ENCODE measurements at places on chromosomes 7 and 10. TPM values are rescaled to one million over a fixed set of nuclear protein-coding genes. Genes with fewer than 3 reads are reported as not detected.

DNA sequence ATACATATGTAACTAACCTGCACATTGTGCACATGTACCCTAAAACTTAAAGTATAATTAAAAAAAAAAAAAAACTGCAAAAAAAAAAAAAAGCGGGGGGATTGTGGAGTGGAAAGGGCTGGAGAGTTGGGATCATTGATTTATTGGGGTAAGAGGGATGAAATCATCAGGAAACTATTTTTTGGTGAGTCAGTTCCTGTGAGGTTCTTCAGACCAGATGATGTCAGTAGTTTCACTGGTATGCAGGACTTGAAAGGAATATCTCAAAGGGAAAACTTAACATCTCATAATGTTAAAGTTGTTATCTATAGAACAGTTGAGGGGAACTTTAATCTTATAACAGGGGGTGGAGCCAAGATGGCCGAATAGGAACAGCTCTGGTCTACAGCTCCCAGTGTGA is 32.6 kb upstream of the TECTB start:
- no peak for DNase-seq

DNA sequence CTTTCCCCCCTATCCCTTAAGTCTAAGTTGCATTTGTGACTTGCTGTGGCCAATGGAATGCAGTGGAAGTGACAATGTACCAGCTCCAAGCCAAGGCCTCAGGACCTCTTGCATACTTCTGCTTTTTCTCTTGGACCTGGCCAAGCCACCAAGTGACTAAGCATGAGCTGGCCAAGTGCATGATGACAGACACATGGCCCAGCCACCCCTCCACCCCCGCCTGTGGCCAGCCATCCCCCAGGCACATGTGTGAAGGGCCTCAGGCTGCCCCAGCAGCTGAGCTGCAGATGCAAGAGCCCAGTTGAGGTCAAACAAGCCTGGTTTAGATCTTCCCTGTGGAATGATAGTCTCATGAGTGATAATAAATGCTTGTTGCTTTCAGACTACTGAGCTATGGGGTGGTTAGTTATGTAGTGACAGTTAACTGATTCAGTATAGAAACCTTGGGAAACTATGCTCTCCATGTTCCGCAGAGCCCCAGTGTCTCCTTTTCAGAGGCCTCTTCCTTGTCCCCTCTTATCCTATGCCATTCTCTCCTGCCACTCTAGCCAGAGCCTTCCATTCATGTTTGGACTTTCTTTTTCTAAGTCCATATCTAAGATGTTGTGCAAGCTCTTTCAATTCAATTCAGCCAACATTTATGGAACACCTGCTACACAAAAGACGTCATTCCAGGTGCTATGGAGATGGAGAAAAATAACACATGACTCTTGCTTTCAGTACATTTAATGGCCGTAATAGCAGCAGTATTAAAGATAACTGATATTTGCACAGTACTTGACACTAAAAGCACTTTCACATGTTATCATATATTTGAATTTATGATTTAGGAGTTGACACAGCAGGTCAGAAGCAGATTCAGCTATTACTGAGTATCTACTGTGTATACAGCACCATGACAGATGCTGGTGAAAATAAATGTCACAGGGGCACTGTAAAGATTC is 55.5 kb upstream of the LOXL4 start:
- DNase-seq, result peak; percentile 48

DNA sequence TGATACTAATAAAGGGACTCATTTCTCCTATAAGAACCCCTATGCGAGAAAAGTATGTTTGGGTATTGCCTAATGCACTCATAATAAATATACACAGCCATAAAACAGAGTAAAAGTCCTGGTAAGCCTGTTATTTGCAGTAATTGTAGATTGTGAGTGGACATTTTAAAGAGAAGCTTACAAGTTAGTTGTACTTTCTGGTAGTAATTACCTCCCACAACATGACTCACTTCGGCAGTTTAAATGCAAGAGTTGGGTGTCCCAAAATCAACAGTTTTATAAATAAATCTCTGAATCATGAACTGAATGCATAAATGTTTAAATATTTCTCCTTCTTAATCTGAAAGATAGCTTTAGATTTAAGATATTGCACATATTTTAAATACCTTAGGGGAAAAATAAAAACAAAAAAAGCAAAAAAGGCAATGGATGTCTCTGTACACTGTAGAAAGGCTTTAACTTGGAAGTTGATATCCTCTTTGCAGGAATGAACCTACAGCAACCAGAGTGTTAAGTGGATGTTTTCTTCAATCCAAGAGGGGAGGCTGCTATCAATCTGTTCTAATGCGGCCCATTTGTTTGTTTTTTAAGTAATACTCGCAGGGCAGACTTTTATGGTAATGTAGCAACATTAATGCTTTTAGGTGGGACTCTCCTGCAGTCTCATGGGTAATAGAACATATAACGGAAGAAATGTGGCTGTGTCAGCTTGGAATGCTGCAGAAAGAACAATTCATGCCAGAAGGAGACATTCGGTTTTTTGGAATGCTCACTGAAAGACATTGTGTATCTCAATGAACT is 57.3 kb upstream of the ZEB1 start:
- DNase-seq, result no peak

GRCh38 chr10:9796564-9796963 is 1221.1 kb upstream of the CELF2 start:
- no peak for DNase-seq

GRCh38 chr10:52027055-52027705 is 286.9 kb upstream of the DKK1 start:
- DNase-seq, result no peak

DNA sequence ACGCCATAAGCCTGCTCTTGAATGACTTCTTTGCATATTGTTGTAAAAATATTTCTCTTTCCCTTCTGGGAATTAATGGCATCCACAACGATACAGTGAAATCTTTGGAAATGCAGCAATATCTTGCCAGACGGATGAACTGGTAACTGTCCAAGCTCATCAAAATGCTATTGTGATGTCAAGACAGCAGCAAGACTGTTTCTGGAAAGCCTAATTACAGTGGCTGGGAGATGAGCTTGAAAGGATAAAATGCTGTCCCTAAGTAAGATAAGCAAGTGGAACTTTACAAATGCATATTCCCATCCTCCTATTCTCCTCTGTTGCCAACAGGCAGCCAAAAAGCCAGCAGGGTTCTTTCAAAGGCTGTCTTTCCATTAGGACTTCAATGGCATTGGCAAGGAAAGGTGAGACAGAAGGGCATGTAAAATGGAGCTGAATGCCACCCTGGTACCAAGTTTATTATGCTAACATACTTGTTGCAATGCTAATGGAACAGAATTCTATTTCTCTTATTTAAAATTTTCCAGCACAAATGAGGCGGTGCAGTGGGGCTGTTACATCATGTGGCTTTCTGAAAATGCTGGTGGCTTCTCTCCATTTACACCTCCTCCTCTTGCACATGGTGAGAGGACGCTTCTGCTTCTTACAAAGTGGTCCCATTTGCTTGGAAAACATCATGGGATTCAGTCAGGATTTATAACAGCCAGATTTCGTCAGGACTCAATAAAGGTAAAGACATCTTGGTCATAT is 178.3 kb upstream of the PTER start:
- no peak for DNase-seq

- peak; percentile 6 for DNase-seq
Measured at GRCh38 chr10:4541292-4541691, 284.7 kb upstream of the AKR1E2 start.

DNA sequence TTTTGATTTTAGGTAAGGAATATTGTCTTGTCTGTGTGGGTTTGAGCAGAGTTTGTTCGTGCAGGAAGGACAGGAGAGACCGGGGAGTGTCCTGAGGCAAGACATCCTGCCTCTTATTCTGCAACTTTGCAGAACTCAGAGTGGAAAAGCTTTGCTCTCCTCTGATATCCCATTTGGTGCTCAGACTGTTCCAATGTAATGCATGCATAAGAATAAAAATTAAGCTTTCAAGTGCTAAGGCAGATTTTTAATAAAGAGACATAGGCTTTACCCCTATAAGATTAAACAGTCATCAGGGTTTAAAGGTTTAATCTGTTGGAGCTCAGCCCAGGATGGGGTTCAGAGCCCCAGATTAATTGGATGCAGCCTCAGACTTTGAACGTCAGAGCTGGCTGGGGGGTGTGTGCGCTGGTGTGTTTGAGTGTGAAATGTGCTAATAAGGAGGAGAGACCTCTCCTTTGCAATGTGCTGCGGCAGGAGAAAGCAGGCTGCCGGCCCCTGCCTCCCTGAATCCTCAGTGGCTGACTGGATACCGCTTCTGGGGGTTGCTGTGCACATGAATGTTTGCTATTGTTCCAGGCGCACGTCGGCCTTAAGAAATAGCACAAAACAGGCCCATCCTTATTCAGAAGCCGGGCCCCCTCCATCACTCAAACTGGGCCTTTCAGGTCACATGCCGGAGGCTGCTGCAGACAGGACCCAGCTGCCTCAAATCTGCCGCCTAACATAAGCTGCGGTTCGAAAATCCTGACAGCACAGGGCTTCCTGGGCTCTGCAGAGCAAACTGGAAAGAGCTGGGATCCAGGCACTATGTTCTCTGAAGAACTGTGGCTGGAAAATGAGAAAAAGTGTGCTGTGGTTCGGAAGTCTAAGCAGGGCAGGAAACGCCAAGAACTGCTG is 84.1 kb upstream of the PRR15 start:
- DNase-seq, result no peak

- DNase-seq, result no peak
Measured at GRCh38 chr7:76011442-76011861, 17.1 kb upstream of the TMEM120A start.

DNA sequence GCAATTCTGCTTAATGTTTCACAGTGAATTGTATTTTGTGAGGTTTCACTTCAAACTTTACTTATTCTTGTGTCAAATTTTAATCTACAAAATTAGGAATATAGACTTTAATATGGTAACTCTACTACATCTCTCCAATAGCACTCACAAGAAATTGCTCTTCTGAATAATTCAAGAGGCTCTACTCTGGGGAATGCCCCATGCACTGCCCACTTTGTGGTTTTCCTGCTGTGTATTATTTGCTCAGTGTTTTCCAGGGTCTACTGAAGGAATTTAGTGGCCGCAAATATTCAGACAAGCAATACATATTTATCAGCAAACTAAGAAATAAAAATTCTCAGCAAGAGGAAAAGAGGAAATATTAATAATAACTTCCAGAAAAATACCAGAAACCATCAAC is 611.4 kb downstream of the TNS3 start:
- no peak for DNase-seq

DNA sequence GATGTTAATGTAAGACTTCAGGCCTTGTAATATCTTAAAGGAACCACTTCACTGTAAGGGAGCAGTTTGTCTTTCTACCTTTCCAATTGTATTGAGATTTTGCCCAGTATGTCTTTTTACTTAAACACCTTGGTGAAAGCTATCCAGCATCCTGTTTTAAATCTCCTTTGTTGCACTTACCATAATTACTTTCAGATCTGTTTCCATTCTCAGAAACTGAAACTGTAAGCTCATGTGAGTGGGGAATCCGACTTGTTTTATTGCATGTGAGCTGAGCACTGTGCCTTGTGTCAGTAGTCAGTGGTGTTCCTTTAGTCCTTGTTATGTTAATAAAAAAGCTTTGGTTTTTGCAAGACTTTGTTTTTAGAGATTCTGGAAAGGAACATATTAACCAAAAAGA is 42.2 kb downstream of the BMPR1A start:
- no peak for DNase-seq

DNA sequence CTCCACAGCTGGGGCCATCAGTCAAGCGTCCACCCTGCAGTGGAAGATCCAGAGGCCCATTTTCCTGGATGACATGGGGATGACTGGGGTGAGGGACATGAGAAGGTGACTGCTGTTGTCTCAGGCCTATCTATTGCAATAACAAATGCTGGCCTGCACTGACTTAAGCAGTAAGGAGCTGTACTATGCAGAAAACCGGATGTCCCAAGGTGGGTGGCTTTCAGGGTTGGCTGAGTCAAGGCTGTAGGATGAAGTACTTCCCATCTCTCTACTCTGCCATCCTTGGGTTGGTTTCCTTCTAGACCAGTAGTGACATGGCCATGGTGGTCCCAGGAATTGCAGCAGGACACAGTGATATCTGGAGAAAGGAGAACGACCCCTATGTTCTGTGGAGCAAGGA is 48.1 kb downstream of the NEURL1 start:
- no peak for DNase-seq

DNA sequence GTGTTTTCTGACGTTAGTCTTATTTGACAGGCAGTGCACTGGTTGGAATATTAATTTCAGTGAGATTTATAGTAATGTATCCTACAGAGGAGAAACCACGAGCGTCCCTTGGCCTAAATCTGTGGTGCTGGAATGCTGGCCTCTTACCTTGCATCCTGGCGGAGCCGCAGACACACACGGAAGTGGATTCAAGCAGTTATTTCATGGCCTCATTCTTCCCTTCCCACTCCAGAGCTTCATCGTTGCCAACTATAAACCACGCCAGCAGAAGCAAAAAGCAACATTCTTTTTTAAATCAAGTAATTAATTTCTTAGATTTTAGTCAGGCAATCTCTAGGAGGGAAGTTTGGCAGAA is 13.1 kb downstream of the WIPI2 start:
- DNase-seq, result no peak

DNA sequence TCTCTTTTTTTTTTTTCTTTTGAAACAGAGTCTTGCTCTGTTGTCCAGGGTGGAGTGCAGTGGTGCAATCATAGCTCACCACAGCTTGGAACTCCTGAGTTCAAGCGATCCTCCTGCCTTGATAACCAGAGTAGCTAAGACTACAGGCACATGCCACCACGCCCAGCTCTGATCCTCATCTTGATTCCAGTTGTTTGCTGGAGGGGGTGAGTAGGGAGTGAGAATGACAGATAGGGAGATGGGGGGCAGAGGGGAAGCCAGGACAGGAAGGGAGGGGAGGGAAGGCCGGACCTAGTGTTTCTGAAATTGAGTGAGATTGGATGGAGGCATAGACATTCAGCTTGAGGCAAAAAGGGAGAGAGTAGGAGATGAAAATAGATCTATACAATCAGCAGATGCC is 25.2 kb upstream of the CPXM2 start:
- no peak for DNase-seq

- no peak for DNase-seq
Measured at GRCh38 chr10:70568113-70568512, 34.4 kb downstream of the PRF1 start.

DNA sequence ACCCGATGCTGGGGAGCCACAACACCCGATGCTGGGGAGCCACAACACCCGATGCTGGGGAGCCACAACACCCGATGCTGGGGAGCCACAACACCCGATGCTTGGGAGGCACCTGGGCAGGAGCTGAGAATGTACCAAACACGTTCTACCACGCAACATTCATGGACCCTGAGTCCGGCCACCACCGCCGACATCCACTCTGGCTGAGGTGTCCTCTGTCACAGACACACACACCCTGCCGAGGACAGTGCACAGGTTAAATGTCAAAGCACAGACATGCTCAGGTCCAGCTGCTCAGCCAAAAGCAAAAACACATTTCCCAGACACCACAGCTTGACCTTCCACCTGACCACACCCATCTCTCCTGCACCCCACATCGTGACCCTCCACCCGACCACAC is 148.4 kb downstream of the DIP2C start:
- no peak for DNase-seq

GRCh38 chr10:35961501-35961900 is 319.4 kb upstream of the FZD8 start:
- no peak for DNase-seq

SLC18A3 gene
- total RNA-seq, result 0.12 TPM

RGR gene
- 0.39 TPM for total RNA-seq

CCDC3 gene
- 1.0 TPM for total RNA-seq

ABCB1 gene
- total RNA-seq, result 259 TPM

NHLRC2 gene
- 36.5 TPM for total RNA-seq

HMX3 gene
- total RNA-seq, result 1.2 TPM

FBXL13 gene
- 0.15 TPM for total RNA-seq

NXPH1 gene
- not detected for total RNA-seq

DMTF1 gene
- total RNA-seq, result 48.8 TPM

NUDT13 gene
- total RNA-seq, result 3.8 TPM

TMEM213 gene
- not detected for total RNA-seq

ZEB1 gene
- 8.5 TPM for total RNA-seq

All from left colon (tissue), 2 donors.